ENCODE measurements at places on chromosomes 7 and 10.

GRCh38 chr7:90938371-90938770, 325.9 kb upstream of the FZD1 start:
- H3K27ac ChIP-seq, result no peak overlapping the region
- H3K36me3 ChIP-seq, result no peaks in the 10 kb centered on the region
- no peak for DNase-seq
- H3K27me3 ChIP-seq, result no peaks in the 10 kb centered on the region
- H3K4me3 ChIP-seq, result no peak overlapping the region

- H3K4me1 ChIP-seq, result peaks cover 63% of the 10 kb centered on the region
- peak within 1 kb of the TSS; percentile 73 for H3K4me3 ChIP-seq
- H3K36me3 ChIP-seq, result peaks cover 64% of the 10 kb centered on the region
- DNase-seq, result peak; percentile 96
Measured at GRCh38 chr7:20217193-20217948, at the start of gene MACC1. Gene MACC1 (minus strand): TSS chr7:20217384. CDS start chr7:20161862, 55,522 bp downstream.

GRCh38 chr7:28258240-28258639, 77.6 kb upstream of the JAZF1 start:
- no peak for DNase-seq
- no peak overlapping the region for H3K4me3 ChIP-seq
- no peaks in the 10 kb centered on the region for H3K36me3 ChIP-seq
- no peak overlapping the region for H3K27ac ChIP-seq
- no peaks in the 10 kb centered on the region for H3K27me3 ChIP-seq

DNA sequence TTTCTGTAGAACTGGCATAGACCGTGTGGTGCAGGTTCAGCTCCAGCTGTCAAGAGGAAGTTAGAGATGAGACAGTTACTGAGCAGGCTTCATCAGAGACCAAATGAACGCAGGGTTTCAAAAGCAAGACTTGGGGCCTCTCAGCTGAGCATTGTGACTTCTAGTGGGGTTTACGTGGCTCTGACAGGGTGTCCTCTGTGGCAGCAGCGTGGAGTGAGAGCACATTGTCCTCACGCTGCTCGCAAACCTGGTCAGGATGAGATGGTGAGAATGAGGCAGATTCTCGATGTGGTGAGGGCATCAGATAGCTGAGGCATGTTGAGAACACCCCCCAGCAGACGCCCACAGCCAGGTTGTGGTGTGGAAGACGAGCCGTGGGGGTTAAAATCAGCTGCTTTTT, 126.0 kb downstream of the DNAJB6 start:
- DNase-seq, result no peak
- H3K4me1 ChIP-seq, result peaks cover 17% of the 10 kb centered on the region
- peaks cover 52% of the 10 kb centered on the region for H3K27me3 ChIP-seq
- H3K4me3 ChIP-seq, result peak overlapping the region; percentile 18
- no peak overlapping the region for H3K27ac ChIP-seq
- H3K36me3 ChIP-seq, result no peaks in the 10 kb centered on the region

Measured in Calu3 (cell line).